Trophoblast cell (in vitro differentiated cells and primary cell): ENCODE measurements at places on chromosomes 16 and 17.

GRCh38 chr17:28124962-28125361 lies 82.5 kb downstream of the NLK start:
- no peak for DNase-seq

DNA sequence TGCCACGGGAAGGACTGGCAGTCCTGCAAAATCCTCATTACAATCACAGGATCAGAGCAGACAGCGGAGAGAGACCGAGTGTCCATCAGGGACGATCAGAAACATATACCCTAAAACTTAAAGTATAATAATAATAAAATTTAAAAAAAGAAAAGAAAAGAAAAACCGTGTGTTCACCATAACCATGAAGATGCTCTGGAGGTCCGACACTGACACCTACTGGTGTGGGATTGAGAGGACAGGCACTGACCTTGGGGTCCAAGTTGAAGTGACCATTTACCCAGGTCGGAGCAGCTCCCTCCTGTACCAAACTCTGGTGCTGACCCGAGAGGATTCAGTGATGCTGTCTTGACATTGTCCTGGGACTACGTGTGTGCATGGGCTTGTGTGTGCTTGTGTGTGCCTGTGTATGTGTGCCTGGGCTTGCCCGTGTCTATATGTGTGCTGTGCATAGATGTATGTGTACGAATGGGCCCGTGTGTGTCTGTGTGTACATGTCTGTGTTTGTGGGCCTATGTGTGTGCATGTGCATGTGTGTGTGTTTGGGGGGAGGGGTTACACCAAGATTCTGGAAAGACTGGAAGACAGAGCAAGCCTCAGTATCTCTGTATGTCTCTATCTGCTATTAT lies 10.0 kb upstream of the CD300LD start:
- DNase-seq, result peak; percentile 14

- no peak for DNase-seq
These were observed 10.5 kb downstream of the OSBPL7 start for GRCh38 chr17:47810901-47811635.

DNA sequence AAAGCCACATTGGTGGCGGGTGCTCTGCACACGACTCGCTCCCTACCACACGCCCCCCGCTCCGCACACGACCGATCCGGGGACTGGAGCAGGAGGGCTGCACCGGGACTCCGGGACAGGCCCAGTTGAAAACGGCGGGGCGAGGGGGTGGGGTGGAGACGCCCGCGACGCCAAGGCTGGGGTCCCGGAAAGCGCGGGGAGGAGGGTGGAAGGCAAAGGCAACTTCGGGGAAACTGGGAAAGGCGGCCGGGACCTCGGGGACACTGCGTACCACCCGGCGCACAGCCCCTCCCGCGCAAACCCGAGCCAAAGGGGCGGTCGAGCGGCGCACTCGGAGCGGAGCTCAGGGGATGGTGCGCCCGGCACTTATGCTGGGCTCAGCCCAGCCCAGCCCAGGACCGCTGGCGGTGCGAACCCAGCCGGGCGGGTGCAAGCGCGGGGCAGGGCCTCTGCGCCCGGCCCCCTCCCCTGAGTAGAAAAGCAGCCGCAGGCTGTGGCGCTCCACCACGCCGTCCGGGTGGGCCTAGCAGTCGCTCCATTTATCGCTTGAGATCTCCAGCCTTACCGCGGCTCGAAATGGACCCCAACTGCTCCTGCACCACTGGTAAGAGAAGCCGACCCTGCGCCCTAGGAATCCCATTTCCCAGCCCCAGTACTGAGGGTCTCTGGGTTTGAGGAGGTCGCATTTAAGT lies at the start of gene MT1M:
Gene MT1M, plus strand, starts transcription at position 504 of the 692 bp plus-strand sequence. Its CDS starts 73 bp downstream, at position 577.
- no peak for DNase-seq

- no peak for DNase-seq
These were observed 101.6 kb downstream of the RAB11FIP4 start for GRCh38 chr17:31492880-31493655.

- DNase-seq, result no peak
These were observed 27.8 kb downstream of the MARCHF10 start for GRCh38 chr17:62780269-62780668.

GRCh38 chr16:82732461-82732860 lies 105.7 kb downstream of the CDH13 start:
- DNase-seq, result no peak

DNA sequence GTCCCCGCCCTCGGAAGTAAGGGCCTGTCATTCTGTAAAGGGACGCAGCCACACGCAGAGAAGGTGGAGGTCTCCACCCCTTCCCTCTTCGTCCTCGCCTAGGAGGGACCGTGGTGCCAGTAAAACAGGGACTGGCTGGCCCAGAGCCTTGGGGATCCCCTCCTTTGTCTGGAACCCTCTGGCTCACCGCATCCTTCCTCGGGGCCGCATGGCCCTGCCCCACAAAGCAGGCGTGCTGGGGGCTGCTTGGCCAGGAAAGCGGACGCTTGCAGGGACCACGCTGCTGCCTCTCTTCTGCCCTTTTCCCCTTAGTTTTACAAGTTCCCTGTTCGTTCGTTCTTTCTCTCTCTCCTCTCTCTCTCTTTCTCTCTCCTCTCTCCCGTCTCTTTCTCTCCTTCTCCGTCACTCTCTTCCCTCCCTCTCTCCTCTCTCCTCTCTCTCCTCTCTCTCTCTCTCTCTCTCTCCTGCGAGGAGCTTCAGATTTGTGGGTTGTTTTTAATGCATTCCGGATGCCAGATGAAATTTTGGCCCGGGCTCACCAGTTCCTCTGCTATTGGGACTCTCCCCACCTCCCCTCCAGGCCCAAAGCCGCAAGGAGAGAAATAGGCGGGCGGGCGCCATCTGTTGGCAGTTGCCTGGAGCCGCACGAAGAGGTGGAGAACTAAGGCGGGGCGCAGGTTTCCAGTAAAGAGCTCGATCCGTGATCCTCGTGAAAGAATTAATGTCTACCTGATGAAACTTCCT lies 35.1 kb upstream of the CDRT4 start:
- DNase-seq, result peak; percentile 64

DNA sequence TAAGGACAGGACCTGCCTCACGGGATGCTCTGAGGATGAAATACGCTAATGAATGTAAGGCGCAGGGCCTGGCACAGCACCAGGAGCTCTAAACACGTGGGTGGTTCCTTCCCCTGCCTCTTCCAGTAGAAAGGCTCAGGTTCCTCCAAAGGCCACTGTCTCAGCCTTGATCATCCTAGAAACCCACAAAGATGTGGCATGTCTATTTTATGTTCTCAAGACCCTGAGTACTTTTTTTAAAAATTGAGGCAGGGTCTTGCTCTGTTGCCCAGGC lies 17.0 kb upstream of the MEAK7 start:
- DNase-seq, result no peak

GRCh38 chr17:50218771-50219315 lies 17.4 kb upstream of the COL1A1 start:
- DNase-seq, result no peak

DNA sequence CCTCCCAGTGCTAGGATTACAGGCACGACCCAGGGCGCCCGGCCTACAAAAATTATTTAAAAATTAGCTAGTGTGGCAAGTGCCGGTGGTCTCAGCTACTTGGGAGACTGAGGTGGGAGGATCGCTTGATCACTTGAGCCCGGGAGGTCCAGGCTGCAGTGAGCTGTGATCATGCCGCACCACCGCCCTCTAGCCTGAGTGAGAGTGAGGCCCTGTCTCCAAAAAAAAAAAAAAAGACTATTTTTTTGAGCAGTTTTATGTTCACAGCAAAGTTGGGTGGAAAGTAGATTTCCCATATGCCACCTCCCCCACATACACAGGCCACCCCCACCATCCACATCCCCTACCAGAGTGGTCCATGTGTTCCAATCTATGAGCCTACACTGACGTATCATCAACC lies 84.9 kb downstream of the MGAT5B start:
- DNase-seq, result no peak

DNA sequence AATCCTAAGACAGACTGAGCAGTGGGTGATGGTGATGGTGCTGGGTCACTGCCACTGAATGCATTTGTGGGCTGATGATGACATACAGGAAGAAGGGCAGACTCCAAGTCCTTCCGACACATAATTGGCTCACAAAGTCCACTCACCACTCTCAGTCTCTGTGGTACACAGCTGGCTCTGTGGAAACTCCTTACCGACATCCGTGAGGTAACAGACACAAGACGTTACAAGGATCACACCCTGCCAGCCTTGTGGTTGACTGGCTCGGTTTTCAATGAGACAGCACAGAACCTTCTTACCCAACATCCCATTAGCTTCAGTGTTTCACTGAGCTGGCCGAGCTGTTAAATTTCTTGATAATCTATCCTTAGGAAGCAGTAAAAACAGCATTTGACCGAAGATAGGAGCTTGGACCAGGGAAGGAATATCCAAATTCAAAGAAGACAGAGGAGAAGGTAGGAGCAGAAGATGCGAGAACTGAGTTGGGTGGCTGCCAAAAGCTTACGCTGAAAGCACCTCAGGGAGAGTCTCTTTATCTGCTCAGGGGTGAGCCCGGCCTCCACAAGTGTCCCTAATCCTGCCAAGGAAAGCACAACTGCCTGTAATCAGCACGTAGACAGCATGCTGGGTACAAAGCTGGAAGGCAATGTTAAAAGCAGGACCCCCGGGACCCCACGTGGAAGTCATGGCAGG lies 5.5 kb upstream of the MXRA7 start:
- DNase-seq, result peak; percentile 51

DNA sequence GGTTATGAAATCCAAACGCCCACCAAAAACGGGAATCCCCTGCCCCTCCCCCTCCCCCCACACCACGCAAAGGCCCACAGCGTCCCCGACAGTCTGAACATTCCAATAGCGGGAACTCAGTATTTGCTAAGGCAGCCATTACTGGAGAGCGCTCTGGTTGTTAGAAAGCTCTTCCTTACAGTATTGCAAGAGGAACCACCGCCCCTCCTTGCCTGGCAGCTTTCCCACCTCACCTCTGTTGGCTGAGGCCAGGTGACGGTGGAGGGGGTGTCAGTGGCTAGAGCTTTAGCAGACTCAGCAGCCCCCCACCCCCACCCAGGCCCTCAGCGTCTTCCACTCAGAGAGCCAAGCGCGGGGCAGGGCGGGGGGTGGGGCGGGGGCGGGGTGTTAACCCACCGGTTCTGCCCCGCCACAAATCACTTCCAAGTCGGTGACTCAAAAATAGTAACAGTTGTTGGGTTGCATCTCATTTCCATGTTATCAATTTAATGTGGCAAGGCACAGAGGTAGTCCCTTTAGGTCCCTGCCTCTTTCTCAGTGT lies 2.2 kb upstream of the PLEKHH3 start:
- DNase-seq, result peak; percentile 18

DNA sequence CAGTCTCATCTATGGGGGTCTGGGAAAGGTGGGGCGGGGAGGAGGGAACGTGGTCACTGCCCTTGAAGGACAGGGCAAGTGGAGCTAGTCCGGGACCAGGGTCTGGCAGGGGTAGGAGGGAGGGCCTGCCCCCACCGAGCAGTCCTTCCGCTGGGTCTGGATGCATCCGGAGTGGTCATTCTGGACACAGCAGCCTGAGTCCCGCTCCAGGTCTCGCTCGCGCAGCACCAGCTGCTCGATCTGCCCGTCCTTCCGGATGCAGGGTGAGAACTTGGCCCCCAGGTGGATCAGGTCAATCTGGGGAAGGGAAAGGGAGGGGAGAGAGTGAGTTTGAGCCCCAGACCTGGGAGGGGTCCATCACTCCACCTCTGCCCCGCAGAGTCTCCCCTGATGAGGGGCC lies 6.8 kb downstream of the AANAT start:
- no peak for DNase-seq

DNA sequence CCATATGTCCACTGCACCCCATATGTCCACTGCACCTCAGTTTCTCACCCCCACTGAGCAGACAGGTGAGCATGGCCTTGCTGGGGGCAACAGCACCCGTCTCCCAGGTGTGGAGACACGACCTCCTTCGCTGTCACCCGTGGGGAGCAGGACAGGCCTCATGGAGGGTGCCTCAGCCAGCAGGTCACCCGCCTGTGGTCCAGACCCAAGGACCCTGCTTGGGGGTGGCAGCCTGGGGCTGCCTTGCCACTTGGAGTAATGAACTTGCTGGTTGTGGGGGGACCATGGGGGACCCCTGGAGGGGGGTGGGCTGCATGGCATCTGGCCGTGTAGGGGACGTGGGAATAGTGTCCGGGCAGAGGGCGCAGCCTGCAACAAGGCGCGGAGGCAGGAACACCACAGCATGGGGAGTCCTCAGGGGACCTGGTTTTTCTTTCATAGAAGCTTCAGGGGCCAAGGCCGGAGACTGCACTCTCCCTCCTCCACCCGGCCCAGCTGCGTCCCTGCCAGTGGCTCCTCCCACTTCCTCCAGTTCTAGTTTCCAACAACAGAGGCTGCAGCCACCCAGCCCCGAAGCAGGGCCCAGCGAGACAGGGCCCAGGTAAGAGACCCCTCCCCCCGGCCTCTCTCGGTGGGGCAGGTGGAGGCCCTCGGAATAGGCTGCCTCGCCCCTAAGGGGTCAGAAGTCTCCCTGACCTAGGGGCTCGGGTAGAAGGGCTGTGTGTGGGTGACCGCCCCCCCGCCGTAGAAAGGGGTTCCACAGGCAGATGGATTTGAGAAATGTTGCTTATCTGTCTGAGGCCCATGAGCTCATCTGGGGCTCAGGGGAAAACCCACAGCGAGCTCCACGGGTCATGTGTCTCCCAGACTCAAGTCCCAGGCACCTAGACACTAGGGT lies at the start of gene NHLRC4:
Gene NHLRC4, plus strand, starts transcription at position 531 of the 898 bp plus-strand sequence. CDS start 1,043 bp downstream, outside the sequence.
- peak; percentile 62 for DNase-seq

- DNase-seq, result no peak
These were observed 732 bp downstream of the TNRC6A start for GRCh38 chr16:24729951-24730815.

DNA sequence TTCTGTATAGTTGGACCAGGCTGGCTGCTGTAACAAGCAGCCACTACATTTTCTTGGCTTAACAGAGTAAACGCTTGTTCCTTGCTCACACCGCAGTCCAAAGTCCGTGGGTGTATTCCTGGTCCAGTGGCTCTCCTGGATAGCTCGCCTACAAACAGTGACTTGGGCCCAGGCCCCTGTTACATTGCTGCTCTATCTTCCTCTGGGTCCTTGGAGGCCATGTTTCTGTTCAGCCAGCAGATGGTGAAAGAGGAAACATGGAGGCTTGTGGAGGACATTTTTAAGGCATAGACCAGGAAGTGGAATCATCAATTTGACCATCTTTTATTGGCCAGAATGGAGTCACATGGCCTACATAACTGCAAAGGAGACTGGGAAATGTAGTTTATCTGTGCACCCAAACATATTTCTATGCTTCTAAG lies 55.1 kb downstream of the ATP2C2 start:
- DNase-seq, result no peak

GRCh38 chr16:83271970-83272575 lies 535.7 kb upstream of the HSBP1 start:
- DNase-seq, result no peak
